ENCODE measurements at places on chromosomes 6 and 20.

DNA sequence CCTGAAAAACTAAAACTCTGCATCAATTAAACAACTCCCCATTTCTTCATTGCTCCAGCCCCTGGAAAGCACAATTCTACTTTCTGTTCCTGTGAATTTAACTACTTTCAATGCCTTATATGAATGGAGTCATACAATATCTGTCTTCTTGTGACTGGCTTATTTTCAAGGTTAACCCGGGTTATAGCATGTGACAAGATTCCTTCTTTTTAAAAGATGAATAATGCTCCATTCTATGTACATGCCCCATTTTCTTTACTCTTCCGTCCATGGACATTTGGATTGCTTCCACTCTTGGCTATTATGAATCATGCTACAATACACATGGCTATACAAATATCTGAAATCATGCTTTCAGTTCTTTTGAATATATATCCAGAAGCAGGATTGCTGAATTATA is 334.9 kb upstream of the ID4 start:
- H3K27me3 ChIP-seq = no peaks in the 10 kb centered on the region
- H3K4me1 ChIP-seq = no peaks in the 10 kb centered on the region
- H3K36me3 ChIP-seq = no peaks in the 10 kb centered on the region
- no peak overlapping the region for H3K4me3 ChIP-seq

DNA sequence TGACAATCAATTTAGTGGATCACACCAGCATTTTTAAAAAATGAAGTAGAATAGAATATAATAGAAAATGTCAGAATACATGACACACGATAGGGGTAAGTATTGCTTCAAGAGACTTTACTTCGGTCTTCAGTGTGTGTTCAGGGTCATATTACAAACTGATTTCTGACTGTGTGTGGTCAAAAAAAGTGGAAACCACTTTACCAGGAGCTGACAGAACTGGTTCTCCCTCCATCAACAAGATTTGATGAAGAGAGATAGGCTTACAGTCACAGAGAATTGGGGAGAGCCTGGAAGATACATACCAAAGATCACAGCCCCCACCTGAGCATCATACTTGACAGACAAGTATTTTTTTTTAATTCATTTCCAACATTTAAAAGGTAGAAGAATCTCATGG is 21.7 kb downstream of the ARMC2 start:
- H3K27ac ChIP-seq = no peak overlapping the region
- no peaks in the 10 kb centered on the region for H3K27me3 ChIP-seq
- peaks cover 7% of the 10 kb centered on the region for H3K4me1 ChIP-seq
- no peak for DNase-seq
- H3K36me3 ChIP-seq = no peaks in the 10 kb centered on the region
- no peak overlapping the region for H3K4me3 ChIP-seq

- no peaks in the 10 kb centered on the region for H3K27me3 ChIP-seq
- H3K4me1 ChIP-seq = peaks cover 18% of the 10 kb centered on the region
- DNase-seq = peak; percentile 10
- H3K27ac ChIP-seq = no peak overlapping the region
- peaks cover 12% of the 10 kb centered on the region for H3K36me3 ChIP-seq
- H3K4me3 ChIP-seq = no peak overlapping the region
Observed at GRCh38 chr6:16737925-16738324, 23.3 kb downstream of the ATXN1 start.

GRCh38 chr6:343226-343935 is 48.2 kb upstream of the IRF4 start:
- no peaks in the 10 kb centered on the region for H3K27me3 ChIP-seq
- H3K4me1 ChIP-seq = no peaks in the 10 kb centered on the region
- DNase-seq = no peak
- H3K27ac ChIP-seq = no peak overlapping the region
- no peak overlapping the region for H3K4me3 ChIP-seq
- H3K36me3 ChIP-seq = no peaks in the 10 kb centered on the region

- H3K4me3 ChIP-seq = no peak overlapping the region
- H3K27ac ChIP-seq = no peak overlapping the region
- H3K4me1 ChIP-seq = no peaks in the 10 kb centered on the region
- H3K36me3 ChIP-seq = no peaks in the 10 kb centered on the region
- no peaks in the 10 kb centered on the region for H3K27me3 ChIP-seq
Observed at GRCh38 chr20:19254956-19255355, 42.5 kb downstream of the SLC24A3 start.

Data from IMR-90 (cell line).